GM19239 (cell line): ENCODE measurements at places on chromosomes 2 and 18.

DNA sequence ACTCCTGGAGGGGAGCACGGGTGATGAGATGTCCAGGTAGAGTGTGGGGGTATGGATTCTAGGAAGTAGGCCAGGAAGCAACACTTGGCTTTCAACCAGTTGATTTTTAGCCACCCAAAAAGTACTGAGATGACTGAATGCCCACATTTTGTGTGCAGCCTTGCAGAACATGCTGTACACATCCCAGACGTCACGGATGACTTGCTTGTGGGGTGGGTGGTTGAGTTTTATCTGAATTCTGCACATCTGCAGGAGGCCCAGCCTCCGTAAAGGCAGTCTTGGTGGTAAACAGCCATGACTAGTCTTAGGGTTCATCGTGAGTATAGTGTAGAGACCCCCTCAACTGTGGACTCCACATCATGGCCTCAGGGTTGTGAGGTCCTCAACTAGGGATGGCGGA, 53.3 kb upstream of the CCDC195 start:
- no peak for DNase-seq

GRCh38 chr2:121617042-121617599, 32.1 kb downstream of the CLASP1 start:
- DNase-seq: no peak

DNA sequence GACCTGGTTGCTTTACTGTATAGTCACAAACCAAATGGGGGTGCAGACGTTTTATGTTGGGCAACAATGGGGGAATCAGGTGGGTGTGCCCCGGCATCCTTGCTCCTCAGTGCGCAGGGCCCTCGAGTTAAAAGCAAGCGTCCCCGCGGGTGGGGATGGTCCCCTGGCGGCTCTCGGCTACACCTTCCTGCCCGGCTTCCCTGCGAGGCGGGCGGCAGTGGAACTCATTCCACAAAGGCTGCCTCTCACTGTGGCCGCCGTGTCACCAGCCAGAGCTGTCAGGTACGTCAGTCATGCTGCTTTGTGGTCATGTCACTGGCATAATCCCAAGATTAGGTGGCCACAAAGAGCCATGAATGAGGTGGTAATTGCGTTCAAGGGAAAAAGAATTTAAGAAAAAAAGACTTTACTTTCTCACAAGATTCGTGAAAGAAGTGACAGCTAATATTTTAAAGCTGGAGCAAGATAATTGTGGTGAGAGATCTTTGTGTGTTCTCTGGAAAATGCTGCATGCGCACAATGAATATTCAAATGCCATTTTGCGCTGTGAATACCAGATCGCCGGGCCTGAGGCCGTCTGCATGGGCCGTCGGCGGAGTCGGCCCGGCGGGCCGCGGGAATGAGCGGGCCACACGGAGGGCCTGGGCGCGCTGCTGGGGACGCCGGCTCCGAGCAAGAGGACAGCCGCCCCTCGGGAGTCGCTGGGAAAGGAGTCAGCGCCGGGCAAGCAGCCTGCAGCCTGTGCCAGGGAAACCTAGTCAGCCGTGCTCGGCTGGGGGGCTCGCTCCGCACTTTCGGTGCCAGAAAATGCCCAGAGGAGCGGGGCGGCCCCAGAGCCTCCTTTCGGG, 82.3 kb upstream of the LDLRAD4 start:
- peak; percentile 33 for DNase-seq

- no peak for DNase-seq
Observed at GRCh38 chr18:77049938-77050337, 82.6 kb downstream of the MBP start.

DNA sequence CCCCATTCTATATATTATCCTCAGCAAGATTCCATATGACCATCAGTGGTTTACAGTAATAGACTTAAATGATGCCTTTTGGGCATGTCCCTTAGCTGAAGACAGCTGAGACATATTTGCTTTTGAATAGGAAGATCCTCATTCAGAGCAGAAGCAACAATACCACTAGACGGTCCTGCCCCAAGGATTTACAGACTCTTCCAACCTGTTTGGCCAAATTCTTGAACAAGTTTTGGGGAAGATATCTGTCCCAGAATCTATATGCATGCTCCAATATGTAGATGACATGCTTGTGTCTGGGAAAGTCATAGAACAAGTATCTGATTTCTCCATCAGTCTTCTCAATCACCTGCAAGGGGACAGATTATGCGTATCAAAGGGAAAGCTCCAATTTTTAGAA, 137.1 kb upstream of the RMP24 start:
- DNase-seq: no peak

DNA sequence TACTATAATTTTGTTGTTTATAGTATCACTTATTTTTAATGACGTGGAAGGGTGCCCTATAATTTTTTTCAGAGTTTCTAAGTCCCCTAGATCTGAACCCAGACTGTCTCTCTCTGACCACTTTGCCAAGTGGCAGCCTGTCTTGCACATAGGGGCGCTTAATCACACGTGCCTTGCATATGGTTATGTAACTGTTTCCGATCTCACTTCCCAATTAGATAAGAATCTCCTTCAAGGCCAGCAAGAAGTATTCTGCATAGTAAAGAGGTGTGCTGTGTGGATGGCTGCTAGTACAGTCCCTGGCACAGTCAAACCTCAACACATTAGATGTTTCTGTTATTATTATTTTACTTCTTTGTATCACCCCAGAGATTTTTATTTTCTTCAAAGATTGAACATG, 197.8 kb upstream of the SIX2 start:
- DNase-seq: no peak

GRCh38 chr2:33351781-33352180, 124.7 kb upstream of the RASGRP3 start:
- no peak for DNase-seq

DNA sequence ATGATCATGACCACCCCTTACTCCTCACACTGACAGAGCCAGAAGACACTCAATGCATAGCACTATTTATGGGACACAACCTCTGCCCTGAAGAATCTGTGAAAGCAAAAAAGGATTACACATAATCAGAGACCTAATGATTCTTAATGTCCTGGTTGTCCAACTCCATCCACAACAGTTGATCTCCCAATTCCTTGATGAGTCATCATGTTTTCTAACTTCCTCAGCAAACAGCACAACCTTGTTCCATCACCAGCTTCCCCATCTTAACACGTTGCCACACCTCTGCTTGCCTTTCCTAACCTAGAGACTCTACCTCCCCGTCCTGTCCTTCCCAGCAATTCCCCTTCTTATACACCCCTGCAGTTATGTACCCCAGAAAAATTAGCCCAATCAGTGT, 13.2 kb upstream of the MARCHF4 start:
- DNase-seq: no peak

GRCh38 chr2:172120118-172120517, 17.4 kb upstream of the DLX2 start:
- no peak for DNase-seq

DNA sequence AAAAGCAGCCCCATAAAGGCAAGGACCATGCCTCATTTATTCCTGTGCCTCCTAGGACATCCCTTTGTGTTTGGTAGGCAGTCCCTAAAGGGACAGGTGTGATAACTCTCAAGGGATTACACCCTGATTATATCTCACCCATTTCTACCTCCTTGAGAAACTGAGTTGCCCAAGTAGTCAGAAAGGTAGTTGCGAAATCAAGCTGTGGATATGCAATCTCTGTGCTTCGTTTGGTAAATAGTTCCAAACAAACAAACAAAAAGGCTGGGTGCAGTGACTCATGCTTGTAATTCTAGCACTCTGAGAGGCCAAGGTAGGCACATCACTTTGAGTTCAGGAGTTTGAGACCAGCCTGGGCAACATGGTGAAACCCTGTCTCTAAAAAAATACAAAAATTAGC, 100.2 kb upstream of the ARL5A start:
- no peak for DNase-seq

DNA sequence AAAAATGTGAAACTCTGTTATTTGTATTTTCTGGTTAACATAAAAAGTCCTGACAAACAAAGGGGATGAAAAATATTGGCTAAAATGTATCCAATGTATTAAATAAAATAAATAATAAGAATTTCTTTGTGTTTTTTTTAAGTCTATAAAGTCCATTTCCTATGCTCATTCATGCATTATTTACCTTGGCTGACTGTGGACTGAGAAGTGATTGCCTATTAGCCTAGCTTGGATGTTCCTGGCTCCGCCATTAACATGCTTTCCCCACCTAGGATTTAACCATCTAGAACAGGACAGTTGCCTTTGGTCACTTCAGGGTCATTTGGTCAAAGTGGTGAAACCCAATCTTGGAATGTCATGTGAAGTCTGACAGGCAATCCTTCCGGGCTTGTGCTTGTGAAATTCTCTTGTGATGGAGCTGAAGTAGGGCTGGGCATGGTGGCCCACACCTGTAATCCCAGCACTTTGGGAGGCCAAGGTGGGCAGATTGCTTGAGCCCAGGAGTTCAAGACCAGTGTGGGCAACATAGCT, 60.4 kb upstream of the TANC1 start:
- no peak for DNase-seq

DNA sequence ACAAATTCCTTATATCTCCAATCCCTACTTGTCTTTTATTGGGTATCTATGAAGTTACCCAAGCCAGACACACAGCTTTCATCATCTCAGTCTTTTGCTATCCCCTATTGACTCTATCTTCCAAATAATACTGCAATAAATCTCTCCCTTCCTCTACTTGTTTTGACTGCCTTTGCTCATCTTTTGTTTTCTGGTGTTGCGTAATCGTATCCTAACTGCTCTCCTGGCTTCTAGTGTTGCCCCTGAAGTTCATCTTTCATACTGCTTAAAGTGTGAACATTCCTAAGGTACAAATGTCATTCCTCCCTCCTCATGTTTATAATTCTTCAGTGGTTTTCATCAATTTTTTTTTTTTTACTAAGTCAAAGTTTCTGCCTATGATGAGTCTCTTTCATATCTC, 491.3 kb upstream of the DCC start:
- no peak for DNase-seq

GRCh38 chr2:11437602-11438001, 28.4 kb downstream of the E2F6 start:
- DNase-seq: no peak

DNA sequence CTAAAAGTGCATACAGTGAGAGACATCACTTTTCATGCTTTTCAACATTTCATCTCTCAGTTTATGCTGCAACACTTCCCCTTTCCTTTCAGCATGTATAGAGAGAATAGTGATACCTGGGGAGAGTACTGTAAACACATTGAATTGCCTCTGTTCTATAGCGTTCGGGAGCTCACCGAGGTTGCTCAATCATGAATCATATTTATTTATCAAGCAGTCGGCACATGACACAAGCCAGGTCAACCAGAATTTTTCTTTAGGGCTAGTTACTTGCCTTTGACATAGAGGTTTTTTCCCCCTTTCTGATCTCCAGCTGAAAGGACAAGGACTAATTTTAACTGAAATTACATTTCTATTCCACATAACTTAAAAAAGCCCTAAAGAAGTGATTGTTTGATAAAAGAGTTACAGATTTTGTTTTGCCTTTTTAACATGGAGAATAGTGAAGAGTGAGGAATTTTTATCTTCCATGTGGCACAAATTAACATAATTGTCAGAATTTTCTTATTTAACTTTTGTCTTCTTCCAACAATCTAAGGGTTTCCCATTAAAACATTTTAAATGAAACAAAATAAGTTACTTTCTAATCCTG, 690.9 kb upstream of the TMEFF2 start:
- DNase-seq: no peak

GRCh38 chr2:39648580-39648979, 17.1 kb upstream of the TMEM178A start:
- DNase-seq: no peak

- DNase-seq: no peak
Observed at GRCh38 chr2:241860184-241861078, 1.7 kb upstream of the PDCD1 start.

- DNase-seq: no peak
Observed at GRCh38 chr2:174615871-174616436, 18.4 kb upstream of the WIPF1 start.

DNA sequence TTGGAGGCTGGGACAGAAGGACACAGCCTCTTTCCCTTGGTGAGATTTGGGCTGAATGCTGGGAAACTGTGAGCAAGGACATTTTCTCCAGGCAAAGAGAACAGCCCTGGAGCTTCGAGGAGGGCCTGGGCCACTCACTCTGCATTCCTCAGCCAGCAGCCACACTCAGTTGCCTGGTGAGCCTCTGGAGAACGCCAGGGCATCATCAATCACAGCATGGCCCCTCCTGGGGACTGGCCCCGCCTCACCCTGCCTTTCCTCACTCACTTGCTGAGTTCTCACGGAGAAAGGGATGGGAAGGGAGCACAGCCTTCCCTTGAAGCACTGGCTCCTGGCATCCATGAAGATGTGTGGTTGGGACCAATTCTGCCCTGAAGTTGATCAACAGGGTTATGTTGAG, 55.0 kb downstream of the APOB start:
- no peak for DNase-seq

DNA sequence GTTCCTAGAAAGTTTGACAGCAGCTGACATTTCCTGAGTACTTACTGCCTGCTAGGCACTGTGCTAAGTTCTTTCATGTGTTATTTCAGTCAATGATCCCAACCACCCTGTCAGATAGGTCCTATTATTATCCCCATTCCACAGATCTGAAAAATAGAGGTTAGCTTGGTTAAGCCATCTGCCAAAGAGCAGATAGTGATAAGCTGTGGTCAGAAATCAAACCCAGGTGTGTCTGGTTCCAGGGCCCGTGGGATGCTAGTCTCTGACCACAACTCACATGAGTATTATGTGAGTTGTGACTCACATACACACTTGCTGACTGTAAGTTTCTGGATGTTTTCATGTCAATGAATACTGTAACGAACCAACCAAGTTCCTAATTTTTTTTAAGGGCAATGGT, 132.0 kb upstream of the APCDD1 start:
- no peak for DNase-seq

- DNase-seq: no peak
Observed at GRCh38 chr2:118580651-118581050, 266.8 kb downstream of the EN1 start.

DNA sequence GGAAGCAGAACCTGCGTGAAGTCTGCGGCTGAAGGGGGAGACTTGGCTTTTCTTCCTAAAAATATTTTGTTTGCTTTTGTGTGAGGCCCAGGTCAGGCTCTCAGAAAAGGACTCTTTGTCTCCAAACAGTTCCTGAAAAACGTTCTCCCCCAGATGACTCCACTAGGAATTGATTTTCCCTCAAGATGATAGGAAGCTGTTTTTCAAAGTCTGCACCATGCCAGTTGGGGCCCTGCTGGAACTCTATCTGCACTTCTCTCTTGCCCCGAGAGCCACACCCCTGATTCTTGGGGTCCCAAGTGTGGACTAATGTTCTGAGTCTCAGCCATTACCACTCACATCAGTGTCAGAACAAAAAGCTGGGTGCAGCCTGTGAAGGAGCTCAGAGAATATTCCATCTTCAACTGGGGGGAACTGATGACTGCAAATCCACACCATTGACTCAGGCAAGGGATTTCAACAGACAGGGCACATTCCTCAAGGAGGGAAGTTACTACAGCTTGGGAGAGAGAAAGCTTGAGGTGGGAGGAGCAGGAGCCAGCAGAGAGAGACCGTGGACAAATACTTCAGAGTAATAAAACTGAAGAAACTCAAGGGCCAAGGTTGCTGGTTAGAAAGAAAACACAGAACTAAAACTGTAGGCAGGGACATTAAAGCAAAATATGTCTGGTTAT, 768.3 kb downstream of the RNF144A start:
- DNase-seq: no peak
